Naive thymus-derived CD8-positive, alpha-beta T cell (primary cell): ENCODE measurements at places on chromosomes 16 and 17. TPM values are rescaled to one million over a fixed set of nuclear protein-coding genes. Genes with fewer than 3 reads are reported as not detected.

MRPS34 gene
- total RNA-seq, result 53.1 TPM

GRCh38 chr16:67077871-67078270 is 31.9 kb upstream of the PHAF1 start:
- no peaks in the 10 kb centered on the region for H3K4me1 ChIP-seq
- no peaks in the 10 kb centered on the region for H3K27me3 ChIP-seq
- H3K27ac ChIP-seq, result no peak overlapping the region

DNA sequence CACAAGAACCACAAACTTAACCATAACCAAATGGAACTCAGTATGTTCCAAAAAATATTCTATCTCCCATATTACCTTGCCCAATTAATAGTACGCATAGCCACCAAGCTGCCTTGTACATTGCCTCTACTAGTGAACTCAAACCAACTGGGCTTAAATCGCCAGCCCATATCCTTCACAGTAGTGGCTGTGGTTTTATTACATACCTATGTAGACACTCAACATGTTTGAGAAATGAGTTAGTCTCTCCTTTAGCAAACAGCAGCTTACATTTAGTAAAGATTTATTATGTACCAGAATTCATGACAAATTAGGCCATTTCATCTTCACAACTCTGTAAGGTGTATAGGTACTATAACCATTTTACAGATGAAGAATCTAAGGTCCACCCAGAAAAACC is 41.4 kb downstream of the GRB2 start:
- peaks cover 97% of the 10 kb centered on the region for H3K4me1 ChIP-seq
- no peaks in the 10 kb centered on the region for H3K36me3 ChIP-seq
- no peak for DNase-seq
- peak overlapping the region; percentile 63 for H3K27ac ChIP-seq
- no peaks in the 10 kb centered on the region for H3K27me3 ChIP-seq

GRCh38 chr17:82320140-82320840 is 2.9 kb upstream of the CD7 start:
- DNase-seq, result no peak
- no peaks in the 10 kb centered on the region for H3K36me3 ChIP-seq
- peak overlapping the region; percentile 31 for H3K4me3 ChIP-seq
- H3K27ac ChIP-seq, result peak overlapping the region; percentile 41

DNA sequence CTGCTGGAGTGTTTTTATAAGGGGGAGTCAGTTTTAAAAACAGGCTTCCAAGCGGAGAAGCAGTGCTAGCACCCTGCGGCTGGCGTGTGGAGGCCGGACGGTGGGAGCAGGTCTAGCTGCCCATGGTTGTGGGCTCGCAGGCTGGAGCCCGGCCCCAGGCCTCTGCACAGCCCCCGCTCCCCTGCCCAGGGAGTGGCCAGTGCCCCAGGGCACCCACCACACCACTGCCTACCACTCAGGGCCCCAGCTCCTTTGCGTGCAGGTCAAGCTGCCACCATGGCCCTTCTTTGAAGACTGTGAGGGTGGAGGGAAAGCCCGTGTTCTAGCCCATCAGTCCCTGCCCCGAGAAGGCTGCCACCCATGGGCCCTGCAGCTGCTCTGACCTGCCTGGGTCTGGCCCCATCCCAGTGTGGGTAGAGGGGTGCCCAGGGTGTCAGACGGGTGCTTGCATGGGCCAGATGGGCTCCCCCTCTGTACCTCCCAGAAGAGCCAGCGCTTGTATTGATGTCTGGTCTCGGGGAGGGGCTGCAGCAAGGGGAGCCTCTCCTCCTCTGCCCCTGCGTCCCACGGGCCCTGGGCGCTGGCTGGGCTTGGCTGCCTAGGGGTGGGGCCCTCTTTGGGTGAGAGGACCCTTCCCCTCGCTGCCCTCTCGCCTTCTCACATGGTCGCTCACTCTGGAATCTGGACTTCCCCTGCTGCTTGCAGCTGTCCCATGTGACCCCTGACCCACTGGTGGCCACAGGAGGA is 1.5 kb upstream of the NUDT16L1 start:
- no peaks in the 10 kb centered on the region for H3K27me3 ChIP-seq
- peaks cover 26% of the 10 kb centered on the region for H3K4me1 ChIP-seq
- H3K27ac ChIP-seq, result peak overlapping the region; percentile 69
- H3K4me3 ChIP-seq, result peak overlapping the region; percentile 74

DNA sequence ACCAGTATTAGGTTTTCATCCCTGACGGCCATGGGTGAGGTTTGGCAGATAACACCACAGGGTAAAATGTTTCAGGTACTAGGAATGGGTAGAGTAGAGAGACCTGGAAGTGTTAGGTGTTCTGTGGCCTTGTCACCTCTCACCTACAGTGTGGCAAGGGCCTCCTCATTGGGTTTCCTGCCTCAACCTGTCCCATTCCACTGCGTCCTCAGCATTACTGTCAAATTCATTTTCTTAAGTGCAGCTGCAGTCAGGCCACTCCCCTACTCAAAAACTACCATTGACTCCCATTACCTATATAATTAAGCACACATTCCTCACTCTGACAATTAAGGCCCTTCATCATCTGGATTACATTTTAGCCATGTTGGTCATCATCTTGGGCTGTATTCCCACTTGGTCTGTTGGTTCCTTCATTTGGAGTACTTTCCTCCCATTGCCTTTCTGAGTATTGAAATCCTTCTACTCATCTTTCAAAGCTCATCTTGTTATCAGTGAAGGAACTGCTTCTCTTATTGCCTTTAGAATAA is 64.5 kb downstream of the NUP88 start:
- peaks cover 4% of the 10 kb centered on the region for H3K36me3 ChIP-seq
- no peaks in the 10 kb centered on the region for H3K27me3 ChIP-seq
- no peaks in the 10 kb centered on the region for H3K4me1 ChIP-seq
- H3K4me3 ChIP-seq, result no peak overlapping the region

DNA sequence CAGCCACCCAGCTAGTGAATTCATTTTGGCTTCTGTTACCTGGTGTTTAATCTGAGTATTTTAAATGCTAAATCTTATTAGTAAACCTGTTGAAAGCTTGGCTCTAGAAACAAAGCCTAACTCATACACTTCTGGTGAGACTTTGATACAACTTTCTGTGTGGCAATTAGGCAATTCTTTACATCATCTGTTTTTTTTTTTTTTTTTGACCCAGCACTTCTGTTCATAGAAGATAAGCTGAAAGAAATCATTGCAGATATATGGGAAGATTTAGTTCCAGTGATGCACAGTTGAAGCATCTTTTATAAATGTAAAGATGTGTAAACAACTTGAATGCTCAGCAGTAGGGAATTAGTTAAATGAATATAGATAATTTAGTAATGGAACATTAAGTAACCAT is 21.7 kb upstream of the ABCC11 start:
- no peak for DNase-seq
- no peaks in the 10 kb centered on the region for H3K27me3 ChIP-seq
- H3K4me1 ChIP-seq, result peaks cover 4% of the 10 kb centered on the region
- H3K27ac ChIP-seq, result peak overlapping the region; percentile 52
- H3K4me3 ChIP-seq, result no peak overlapping the region

PNMT gene
- total RNA-seq, result 0.91 TPM

COPS3 gene
- total RNA-seq, result 46.5 TPM

- H3K27ac ChIP-seq, result no peak overlapping the region
- DNase-seq, result no peak
- H3K27me3 ChIP-seq, result no peaks in the 10 kb centered on the region
- no peaks in the 10 kb centered on the region for H3K4me1 ChIP-seq
- peaks cover 10% of the 10 kb centered on the region for H3K36me3 ChIP-seq
These were observed 207.9 kb downstream of the SNX29 start for GRCh38 chr16:12184419-12184917.

GRCh38 chr17:54933921-54934320 is 33.3 kb downstream of the TOM1L1 start:
- no peaks in the 10 kb centered on the region for H3K4me1 ChIP-seq
- H3K27ac ChIP-seq, result no peak overlapping the region
- H3K36me3 ChIP-seq, result no peaks in the 10 kb centered on the region
- H3K27me3 ChIP-seq, result peaks cover 13% of the 10 kb centered on the region
- no peak for DNase-seq

CEMP1 gene
- total RNA-seq, result 1.6 TPM

- no peaks in the 10 kb centered on the region for H3K27me3 ChIP-seq
- no peak for DNase-seq
- no peaks in the 10 kb centered on the region for H3K4me1 ChIP-seq
- no peak overlapping the region for H3K4me3 ChIP-seq
- no peak overlapping the region for H3K27ac ChIP-seq
These were observed 250.7 kb upstream of the MYOCD start for GRCh38 chr17:12415031-12415430.

DNA sequence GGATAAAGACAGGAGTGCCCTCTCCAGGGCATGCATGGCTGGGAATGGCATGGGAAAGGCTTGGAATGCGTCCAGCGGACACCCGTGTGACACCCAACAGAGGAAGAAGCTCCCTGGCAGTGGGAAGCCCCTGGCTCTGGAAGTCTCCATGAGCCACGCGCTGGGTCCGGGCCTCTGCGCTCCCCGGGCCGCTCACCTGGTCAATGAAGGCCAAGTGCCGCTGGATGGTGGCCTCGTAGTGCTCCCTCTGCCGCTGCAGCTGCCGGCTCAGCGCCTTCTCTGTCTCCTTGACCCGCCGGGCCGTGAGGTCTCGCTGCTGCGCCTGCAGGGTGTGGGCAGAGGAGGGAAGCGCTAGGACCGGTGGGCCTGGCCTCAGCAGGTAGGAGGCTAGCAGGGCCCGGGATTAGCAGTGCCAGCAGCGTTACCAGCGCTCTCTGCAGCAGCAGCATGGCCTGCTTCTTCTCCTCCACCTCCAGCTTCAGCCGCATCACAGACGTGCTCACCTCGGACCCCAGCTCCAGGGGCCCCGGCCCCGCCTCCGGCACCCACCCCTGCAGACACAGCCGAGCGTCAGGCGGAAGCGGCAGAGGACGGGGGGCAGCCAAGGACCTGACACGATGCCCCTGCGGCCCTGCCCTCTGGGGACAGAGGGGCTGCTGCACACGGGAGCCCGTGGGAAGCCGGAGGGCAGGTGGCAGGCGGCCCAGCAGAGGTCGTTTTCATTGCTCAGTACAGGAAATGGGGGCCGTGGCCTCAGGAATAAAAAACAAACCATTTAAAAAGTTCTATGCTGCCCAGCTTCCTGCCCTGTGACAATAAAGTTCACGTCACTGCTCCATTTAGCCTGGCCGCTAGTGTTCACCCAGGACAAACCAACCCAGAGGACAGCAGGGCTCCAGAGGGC is 26.0 kb downstream of the CEP131 start:
- no peaks in the 10 kb centered on the region for H3K27me3 ChIP-seq
- DNase-seq, result no peak
- H3K4me3 ChIP-seq, result no peak overlapping the region

CDRT15L2 gene
- total RNA-seq, result not detected

OR1A1 gene
- not detected for total RNA-seq
